ENCODE measurements at places on chromosomes 2 and 18.

GRCh38 chr2:165634855-165635254, 159.2 kb downstream of the GALNT3 start:
- DNase-seq, result no peak

DNA sequence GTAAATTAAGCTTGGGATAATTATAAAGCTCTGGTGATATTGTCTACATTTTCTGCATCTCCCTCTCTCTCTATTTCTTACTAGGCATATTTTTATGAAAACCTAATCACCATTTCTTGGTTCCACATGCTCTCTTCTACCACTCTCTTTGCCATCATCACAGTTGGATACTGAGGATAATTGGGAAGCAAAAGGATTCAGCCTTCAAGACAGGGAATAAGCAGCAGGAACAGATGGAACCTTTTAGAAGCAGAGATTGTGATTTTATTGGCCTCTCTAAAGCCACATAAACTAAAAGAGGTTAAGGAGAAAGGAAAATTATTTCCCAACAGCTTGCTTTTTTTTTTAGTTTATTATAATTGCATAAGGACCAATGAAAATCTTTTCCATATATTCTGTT, 226.3 kb upstream of the SPHKAP start:
- no peak for DNase-seq

- no peak for DNase-seq
These were observed 64.9 kb upstream of the OTOS start for GRCh38 chr2:240205348-240205747.

- DNase-seq, result no peak
These were observed 265.3 kb upstream of the PKDCC start for GRCh38 chr2:41782306-41783158.

DNA sequence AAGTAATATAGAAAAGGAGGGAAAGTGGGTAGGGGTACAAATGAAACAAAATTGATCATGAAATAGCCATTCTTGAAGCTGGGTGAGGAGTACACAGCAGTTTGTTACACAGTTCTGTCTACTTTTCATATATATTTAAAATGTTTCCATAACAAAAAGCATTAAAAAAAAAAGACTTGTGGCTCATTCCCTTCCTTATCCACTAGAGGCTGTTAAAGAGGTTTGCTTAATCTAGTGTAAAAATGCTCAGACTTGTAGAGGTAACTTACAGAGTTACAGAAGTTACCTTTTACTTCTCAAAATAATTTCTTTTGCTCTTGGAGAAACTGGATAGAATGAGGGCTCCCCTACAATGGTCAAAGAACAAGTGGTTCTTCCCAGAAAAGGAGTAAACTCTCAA, 8.1 kb upstream of the WIPF1 start:
- no peak for DNase-seq

DNA sequence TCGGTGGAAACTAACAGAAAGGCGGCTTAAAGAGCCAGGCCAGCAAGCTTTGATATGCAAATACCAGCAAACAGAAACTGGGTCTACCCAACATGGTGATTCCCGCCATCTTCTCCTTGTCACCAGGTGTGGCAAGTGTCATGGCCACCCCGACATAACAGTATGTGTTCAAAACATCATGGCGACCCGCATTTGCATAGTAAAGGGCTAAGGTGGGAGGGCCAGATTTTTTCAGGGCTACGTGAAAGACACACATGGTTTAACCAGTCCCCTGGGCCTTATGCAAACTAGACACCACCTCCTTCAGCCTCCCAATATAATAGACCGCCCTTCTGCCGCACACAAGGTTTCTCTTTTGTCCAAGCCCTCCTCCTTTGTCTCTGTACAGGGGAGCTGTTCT, 260.4 kb downstream of the METTL4 start:
- DNase-seq, result no peak

- DNase-seq, result no peak
These were observed 13.0 kb upstream of the SESTD1 start for GRCh38 chr2:179277429-179278196.

DNA sequence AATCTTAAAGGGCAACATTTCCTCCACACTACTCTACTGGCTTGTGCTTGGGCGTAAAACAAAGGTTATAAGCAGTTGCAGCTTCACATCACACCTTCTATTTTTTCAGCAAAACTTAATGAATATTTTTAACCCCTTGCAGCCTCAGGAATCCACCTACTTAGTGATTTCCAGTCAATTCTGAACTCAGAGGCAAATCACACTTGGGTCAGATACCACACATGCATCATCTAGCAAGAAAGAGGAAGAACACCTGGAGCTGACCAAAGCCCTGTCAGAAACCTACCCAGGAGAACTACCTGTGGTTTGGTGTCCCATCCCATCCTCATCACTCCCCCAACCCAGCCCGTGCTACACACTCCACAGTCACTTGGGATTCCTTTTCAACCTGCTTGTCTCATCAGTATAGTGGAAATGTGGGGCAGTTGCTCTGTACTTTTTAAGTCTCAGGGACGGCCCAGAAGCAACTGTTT, 25.5 kb downstream of the PIAS2 start:
- DNase-seq, result no peak

DNA sequence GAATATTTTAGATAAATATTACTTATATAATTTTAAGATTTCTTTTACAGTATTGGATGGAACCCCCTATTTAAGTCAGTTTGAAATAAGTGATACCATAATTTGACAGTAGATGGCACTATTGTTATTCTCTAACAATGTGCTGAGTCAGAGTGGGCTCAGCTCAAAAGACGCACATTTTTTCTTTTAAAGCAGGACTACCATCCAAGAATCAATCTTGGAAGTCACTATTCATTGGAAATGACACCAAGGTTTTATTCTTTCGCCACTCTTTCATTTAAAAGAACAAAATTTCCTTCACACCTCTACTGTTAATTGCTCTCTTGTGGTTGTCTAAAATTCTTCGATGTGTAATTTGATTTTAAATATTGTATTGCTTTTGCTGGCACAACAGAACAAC, 32.6 kb upstream of the SPAG16 start:
- DNase-seq, result no peak

DNA sequence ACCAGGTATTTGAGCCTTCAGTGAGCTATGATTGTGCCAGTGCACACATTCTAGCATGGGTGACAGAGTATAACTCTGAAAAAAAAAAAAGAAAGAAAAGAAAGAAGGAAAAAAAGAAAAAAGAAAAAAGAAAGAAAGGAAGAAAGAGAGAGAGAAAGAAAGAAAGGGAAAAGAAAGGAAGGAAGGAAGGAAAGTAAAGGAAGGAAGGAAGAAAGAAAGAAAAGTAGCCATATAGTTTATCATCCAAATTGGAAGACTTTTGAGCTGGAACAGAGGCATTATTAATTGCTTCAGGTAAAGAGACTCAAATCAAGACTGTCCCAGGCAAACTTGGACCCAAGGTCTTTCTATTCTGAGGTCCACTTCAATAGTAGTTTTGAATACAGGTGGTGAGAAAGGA, 32.9 kb upstream of the ZEB2 start:
- DNase-seq, result no peak

DNA sequence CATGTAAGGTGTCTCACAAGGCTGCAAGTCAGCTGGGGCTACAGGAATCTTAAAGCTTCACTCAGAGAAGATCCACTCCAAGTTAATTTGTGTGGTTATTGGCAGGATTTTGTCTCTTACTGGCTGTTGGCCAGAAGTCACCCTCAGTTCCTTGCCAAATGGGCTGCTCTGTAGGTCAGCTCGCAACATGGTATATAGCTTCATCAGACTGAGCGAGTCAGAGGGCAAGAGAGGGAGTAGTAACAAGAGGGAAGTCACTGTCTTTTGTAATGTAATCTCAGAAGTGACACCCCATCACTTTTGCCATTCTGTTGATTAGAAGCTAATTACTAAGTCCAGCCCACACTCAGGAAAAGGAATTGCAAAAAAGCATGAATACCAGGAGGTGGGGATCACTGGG, 119.5 kb downstream of the LRRTM1 start:
- DNase-seq, result no peak

DNA sequence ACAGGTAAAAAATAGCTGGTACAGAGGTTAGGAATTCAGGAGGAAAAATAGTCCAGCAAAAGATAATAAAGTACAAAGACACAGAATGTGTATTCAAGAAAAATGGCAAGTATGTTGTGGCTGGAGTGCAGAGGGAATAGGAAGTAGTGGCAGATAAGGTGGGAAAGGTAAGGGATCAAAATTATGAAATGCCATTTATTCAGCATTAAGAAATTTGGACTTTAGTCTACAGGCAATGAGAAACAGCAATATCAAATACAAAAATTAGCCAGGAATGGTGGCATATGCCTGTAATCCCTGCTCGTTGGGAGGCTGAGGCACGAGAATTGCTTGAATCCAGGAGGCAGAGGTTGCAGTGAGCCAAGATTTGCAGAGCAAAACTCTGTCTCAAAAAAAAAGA, 10.3 kb downstream of the MMADHC start:
- no peak for DNase-seq

DNA sequence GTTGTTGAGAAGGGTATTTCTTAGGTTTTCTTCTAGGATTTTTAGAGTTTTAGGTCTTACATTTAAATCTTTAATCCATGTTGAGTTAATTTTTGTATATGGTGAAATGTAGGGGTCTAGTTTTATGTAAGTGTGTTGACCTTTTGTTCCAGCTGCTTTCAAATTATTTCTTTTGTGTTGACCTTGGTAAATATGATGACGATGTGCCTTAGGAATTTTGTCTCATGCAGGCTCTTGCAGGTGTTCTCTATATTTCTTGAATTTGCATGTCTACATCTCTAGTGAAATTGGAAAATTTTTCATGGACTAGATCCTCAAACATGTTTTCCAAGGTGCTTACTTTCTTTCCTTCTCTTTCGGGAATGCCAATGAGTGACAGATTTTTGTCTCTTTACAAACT, 1609.3 kb upstream of the ZEB2 start:
- no peak for DNase-seq

DNA sequence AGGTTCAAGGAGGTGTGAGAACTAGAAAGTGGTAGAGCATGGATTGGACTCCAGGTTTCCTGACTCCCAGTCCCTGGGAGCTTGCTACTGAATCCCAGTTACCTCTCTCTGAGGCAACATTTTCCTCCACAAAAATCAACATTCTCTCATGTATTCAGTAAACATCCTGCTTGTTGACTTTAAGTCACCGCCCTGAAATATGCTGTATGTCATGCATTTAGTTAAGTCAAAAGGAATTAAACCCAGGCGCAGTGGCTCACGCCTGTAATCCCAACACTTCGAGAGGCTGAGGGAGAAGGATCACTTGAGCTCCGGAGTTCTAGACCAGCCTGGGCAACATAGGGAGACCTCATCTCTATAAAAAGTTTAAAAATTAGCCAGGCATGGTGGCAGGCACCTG, 3.8 kb downstream of the MATN3 start:
- DNase-seq, result no peak

DNA sequence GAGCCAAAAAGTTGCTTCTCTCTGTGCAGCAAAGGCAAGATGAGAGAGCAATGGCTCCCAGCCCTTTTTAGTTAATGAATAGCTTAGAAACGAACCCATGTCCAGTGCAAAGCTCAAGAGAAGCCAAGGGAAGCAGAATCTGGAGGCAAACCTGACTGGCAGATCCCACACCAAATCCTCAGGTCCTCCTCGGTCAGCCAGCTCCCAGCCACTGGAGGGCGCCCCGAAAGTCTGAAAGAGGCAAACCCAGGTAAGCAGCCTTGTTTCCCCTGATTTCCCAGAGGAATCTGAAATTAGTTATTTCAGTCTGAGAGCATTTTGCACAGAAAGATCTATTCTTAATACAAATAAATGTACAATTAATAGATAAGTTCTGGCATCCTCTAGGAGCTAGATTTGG, 71.3 kb upstream of the PID1 start:
- no peak for DNase-seq

GRCh38 chr18:2480536-2480935, 90.8 kb downstream of the METTL4 start:
- DNase-seq, result no peak

DNA sequence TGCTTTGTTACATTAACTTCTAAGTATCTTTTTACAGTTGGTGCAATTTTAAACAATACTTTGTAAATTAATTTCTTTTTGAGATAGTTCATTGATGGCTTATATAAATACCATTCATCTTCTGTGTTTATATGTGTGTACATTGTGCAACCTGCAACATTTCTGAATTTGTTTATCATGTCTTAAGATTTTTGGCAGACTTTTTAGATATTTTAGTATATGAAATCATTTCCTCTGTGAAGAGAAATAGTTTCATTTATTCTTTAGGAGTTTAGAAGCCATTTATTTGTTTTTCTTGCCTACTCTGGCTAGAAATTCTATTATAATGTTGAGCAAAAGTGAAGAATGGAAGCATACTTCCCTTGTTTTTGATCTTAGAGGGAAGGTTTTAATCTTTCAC, 337.8 kb upstream of the DSEL start:
- no peak for DNase-seq

DNA sequence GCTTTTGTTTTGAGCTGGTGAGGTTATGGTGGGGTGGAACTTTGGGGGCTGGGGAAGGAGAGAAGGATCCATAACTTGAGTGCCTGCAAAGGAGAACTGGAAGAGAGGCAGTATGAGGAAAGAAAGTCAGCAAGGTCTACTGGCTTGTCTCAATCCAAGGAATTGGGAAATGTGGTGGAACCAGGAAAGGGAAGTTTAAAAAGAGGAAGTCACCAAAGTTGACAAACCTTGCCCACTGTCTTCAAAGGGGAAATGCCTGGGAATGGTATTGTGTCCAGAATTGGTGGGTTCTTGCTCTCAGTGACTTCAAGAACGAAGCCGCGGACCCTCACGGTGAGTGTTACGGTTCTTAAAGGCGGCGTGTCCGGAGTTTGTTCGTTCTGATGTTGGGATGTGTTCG, 304.1 kb upstream of the FAM98A start:
- no peak for DNase-seq

- DNase-seq, result no peak
These were observed 100.9 kb upstream of the NEUROD1 start for GRCh38 chr2:181781078-181781786.

- DNase-seq, result no peak
These were observed 355.1 kb downstream of the EN1 start for GRCh38 chr2:118492335-118492734.

- DNase-seq, result no peak
These were observed 40.9 kb downstream of the TMEM247 start for GRCh38 chr2:46520130-46520711.

- no peak for DNase-seq
These were observed 15.0 kb upstream of the METTL21A start for GRCh38 chr2:207640160-207640559.

DNA sequence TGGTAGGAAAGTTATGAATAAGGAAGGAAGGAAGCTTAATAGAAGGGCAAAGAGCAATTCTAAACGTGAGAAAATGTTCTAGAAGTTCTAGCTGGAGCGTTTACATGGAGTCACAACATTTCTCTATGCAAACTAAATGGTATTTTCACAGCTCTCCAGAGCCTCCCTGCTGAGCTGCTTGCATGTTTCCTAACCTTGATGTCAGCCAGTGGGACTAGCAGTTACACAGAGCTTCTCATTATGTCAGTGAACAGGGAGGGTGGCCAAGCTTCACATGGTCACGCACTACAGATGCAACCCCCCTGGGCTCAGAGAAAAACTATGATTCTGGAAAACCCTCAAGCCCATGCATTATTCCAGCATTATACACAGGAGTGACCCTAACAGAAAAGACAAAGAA, 153.4 kb upstream of the CCDC150 start:
- DNase-seq, result no peak

DNA sequence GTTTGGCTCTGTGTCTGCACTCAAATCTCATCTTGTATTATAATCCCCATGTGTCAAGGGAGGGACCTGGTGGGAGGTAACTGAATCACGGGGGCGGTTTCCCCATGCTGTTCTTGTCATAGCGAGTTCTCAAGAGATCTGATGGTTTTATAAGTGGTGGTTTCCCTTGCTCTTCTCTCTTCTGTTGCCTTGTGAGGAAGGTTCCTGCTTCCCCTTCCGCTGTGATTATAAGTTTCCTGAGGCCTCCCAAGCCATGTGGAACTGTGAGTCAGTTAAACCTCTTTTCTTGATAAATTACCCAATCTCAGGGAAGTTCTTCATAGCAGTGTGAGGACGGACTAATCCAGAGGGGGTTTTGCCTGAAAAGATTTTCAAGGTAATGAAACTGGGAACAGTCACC, 245.4 kb downstream of the GALR1 start:
- DNase-seq, result no peak

Data from omental fat pad (tissue), 4 donors.